ENCODE measurements at places on chromosomes 12 and 14.

DNA sequence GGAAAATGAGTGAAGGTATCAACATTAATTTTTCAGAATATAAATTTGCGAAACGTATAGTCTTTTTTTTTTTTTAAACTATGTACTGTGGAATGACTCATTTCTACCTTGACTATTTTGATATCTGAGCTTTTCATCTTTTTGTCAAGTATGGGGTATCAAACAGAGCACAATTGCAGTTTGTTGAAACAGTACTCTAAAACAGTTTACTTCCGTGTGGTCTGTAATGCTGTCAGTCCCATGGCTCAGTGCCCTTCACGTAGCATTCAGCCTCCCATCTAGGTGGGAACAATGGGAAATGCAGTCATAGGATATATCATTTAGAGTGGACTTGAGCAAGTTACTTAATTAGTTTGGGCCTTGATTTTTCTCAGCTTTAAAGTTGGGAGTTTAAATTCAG lies 139.5 kb downstream of the ERC1 start:
- DNase-seq, result no peak

GRCh38 chr12:67386869-67387565 lies 117.9 kb downstream of the CAND1 start:
- no peak for DNase-seq

DNA sequence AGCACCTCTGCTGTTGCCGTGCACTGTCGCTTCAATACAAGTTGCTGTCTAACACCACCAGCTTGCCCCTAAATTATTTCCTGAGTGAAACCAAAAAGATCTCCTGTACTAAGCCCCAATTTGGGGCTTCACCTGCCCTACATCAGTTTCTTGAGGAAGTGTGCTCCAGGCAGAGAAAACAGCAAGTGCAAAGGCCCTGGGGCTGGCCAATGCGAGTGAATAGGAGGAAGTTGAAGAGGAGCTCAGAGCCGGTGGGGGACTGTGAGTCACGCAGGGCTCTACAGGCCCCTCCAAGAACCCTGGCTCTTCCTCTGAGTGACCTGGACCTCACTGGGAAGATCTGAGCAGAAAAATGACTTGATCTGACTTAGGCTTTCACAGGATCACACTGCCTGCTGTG lies 117.2 kb downstream of the IPO8 start:
- no peak for DNase-seq

- no peak for DNase-seq
Observed at GRCh38 chr12:3105690-3106479, 28.7 kb downstream of the TSPAN9 start.

DNA sequence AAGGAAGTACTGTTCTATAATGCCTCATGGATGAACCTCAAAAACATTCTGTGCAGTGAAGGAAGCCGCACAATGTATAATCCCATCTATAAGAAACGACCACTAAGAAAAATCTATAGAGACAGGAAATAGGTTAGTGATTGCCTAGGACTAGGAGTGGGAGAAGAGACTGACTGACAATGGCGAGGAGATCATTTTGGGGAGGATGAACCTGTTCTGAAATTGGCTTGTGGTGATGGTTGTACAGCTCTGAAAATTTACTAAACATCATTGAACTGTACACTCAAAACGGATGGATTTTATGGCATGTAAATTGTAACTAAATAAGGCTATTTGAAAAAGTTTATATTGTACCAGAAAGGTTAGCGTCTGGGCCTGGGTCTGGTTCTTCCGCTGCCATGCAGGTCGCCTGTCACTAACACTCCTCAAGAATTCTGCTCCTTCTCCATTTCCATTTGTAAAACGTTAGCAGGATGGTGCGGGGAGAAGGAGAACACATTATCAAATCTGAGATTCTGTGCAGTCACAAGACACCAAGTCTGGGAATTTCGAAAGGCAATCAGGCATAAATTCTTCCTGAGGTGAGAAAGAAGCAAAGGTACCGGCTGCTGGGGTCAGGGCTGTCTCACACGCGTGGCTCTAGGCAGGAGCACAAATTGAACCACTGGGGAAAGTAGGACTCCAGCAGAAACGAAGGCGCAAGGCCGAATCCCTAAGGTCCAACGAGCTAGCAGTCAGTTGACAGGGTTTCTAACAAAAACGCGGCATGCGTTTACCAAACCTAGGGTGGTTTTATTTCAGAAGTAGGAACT lies 845 bp upstream of the COCH start:
- DNase-seq, result no peak

DNA sequence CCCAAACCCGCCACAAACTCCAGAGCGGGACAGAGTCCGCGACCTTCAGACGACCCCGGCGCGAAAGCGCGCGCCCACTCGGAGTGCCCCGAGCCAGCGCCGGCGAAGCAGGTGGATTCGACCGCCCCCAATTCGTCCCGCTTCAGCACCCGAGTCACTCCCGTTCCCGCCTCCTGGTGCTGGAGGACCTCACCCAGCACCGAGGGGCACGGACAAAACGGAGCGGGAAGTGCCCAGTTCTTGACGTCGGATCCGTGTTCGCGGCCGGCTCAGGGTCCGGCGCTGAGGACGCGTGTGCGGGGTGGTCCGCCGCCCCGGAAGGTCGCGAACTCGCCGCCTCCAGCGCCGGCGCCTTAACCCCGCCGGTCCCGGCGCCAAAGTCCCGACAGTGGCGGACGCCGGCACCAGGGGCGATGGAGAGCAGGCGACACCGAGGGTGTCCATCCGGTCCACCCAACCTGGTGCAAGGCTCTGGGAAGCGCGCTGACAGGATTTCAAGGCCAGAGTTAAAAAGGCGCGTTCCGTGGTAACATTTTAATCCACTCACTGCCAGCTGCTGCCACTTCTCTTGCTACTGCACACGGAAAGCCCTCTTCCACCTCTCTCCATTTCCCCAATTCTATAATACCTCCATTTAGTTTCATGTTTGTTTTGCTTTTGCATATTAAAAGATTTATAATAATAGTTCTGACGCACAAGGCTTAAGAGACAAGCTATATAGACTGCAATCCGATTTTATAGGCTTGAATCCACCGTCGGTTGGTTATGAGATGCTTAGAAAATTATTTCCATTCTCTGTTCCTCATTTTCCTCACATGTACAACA lies 240.0 kb upstream of the CPNE8 start:
- DNase-seq, result no peak

GRCh38 chr12:104568935-104569334 lies 112.2 kb downstream of the CHST11 start:
- DNase-seq, result no peak

DNA sequence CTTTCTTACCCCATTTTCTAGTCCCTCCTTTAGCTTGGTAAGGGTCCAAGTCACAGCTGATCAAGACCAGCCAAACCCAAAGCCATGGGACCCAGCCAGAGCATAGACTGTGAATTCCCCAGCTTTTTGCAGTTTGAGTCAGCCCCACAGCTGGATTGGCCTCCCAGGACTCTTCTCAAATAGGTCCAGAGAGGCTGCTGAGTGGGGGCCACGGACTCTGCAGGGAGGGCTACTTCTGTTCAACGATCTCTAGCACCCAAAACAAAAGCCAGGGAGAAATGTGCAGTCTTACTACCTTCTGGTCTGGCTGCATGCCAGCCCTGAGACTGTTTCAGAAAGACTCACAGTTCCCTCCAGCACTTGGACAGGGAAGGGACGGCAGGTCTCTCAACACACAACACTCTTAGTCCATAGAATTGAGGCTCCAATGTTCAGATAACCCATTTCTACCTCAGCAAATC lies 1.6 kb downstream of the VDR start:
- DNase-seq, result no peak

DNA sequence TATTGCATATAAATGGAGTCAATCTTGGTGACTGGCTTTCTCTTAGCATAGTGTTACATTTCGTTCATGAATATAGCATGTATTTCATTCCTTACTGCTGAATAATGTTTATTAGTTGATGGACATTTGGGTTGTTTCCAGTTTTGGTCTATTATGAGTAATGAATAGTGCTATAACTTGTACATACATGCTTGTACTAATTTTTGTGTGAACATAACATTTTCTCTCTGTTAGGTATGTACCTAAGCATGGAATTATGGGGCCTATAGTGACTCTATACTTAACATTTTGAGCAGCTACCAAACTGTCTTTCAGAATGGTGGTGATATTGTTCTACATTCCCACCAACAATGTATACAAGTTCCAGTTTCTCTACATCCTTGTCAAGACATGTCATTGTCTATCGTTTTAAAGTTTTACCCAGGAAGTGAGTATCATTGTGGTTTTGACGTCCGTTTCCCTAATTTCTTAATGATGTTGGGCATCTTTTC lies 23.1 kb downstream of the ATP2A2 start:
- DNase-seq, result no peak

DNA sequence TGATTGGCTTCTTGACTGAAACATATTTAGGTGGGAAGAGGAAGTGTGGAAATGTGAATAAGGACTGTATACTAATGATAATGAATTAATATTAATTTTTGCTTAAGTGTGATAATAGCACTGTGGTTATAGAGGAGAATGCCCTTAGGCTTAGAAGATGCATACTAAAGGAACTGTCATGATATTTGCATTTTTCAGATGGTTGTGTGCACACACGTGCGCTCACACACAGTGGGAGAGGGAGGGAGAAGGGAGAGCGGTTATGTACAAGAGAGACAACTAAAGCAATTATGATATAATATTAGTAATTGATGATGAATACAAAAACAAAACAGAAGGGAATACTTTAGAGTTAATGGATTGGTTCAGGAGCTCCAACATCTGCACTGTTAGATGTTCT lies 54.2 kb downstream of the RCOR1 start:
- no peak for DNase-seq

DNA sequence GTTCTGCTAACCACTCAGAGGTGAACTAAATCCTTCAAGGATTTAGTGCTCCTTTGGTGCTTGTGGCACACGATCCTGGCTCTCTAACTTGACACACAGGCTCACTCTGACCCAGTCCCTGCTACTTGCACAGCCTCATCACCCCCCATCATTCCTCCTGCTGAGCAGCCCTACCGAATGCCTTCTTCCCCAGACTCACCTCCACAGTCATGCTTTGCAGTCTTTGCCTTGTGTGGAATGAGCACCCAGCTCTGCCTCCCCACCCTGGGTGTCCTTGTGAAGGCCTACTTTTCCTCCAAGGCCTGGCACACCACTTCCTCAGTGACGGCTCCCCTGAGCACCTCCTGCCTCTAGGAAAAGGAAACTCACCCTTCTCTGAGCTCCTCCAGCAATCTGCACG lies 7.9 kb upstream of the TINF2 start:
- no peak for DNase-seq

- DNase-seq, result no peak
Observed at GRCh38 chr12:57837864-57838562, 8.5 kb downstream of the CTDSP2 start.

DNA sequence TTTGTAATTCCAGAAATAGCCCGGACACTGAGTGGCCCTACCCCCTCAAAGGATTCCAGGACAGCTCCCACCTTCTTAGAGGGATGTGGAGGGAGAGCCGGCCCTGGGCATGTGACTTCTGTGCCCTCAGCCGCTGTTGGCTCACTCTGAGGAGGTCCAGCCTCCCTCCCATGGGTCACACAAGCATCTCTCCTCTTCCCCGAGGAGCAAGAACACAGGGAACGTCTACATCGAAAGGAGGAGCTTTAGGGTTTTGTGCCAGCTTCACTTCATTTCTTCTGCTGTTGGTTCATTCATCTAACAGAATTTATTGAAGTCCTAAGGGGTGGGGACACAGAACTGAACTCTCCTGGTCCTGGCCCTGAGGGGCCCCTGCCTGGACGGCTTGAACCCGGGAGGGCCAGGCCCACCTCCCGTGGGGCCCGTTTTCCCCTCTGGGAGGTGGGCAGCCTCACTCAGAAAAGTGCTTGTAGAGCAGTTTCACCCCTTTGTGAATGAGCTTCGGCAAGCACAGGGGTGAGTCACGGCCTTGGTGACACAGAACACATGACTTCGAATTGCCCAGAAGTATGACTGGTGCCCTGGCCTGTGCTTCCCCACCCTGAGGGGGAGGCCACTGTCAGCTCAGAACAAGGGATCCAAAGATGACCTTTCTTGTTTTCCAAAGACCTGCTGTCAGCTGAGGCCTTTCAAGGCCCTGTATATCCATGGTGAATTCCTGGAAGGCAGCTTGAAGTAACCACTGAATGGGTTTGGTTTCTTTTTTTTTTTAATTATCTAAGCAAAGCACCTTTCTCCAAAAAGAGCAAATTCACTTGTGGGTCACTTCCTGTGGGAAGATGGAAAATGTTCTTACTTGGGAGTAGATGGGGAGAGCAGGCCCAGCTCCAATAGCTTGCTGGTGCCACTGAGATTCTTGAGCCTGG lies 39.2 kb downstream of the NFKBIA start:
- DNase-seq, result peak; percentile 58
